T-helper 2 cell (primary cell): ENCODE measurements at places on chromosomes 11 and 22.

GRCh38 chr11:20452585-20452984 lies 65.1 kb downstream of the PRMT3 start:
- no peak for DNase-seq

GRCh38 chr22:20101638-20102037 lies 14.3 kb upstream of the RANBP1 start:
- DNase-seq: no peak

- no peak for DNase-seq
These were observed 15.0 kb upstream of the OR51M1 start for GRCh38 chr11:5368502-5369043.

GRCh38 chr11:28228196-28228895 lies 120.2 kb downstream of the METTL15 start:
- DNase-seq: no peak

DNA sequence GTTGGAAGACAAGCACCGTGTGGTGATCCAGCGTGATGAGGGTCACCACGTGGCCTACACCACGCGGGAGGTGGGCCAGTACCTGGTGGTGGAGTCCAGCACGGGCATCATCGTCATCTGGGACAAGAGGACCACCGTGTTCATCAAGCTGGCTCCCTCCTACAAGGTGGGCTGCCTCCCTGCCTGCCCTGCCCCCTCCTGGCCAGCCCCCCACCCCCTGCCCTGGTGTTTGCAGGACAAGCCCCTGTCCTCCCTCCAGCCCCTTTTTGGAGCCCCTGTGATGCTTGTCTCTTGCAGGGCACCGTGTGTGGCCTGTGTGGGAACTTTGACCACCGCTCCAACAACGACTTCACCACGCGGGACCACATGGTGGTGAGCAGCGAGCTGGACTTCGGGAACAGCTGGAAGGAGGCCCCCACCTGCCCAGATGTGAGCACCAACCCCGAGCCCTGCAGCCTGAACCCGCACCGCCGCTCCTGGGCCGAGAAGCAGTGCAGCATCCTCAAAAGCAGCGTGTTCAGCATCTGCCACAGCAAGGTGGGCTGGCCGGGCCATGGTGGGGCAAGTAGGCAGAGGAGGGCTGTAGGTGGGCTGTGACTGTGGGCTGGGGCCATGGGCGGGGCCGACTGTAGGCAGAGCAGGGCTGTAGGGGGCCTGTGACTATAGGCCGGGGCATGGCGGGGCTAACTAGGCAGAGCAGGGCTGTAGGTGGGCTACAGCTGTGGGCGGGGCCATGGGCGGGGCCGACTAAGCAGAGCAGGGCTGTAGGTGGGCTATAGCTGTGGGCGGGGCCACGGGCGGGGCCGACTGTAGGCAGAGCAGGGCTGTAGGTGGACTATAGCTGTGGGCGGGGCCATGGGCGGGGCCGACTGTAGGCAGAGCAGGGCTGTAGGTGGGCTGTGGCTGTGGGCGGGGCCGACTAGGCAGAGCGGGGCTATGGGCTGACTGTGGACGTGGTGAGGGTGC lies 13.6 kb downstream of the MUC2 start:
- no peak for DNase-seq

DNA sequence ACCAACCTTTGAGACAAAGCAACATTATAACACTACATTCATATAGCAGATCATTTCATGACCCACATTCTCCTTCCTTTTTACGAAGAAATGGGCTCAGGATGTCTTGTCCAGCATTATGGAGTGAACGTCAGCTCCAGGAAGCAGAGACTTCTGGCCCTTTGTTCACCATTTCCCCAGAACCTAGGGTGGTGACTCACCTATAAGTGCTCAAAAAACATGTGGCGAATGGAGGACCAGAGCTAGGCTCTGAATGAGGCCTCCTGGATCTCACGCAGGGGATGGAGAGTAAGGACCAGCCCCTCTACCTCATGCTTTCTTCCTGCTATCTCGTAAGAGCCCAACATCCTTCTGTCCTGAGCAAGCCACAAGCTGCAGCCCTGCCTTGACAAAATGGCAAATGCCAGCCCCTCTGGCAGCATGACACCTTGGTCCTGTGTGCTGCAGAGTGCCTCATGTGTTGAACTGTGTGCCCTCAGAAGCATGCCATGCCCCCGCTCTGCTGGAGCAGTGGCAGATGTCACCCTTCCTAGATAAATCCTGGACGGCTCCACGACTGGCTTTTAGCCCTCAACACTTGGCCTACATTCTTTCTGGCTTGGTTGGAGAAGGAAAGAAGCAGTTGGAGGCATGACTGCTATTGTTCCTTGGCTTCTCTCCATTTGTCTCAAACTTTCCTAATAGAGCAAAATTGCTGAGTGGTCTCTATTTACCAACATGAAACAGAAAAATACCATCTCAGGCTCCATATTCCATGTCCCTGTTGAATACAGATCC lies 6.5 kb upstream of the ST3GAL4 start:
- DNase-seq: no peak

GRCh38 chr11:64339286-64339685 lies 718 bp upstream of the CCDC88B start:
- DNase-seq: no peak

DNA sequence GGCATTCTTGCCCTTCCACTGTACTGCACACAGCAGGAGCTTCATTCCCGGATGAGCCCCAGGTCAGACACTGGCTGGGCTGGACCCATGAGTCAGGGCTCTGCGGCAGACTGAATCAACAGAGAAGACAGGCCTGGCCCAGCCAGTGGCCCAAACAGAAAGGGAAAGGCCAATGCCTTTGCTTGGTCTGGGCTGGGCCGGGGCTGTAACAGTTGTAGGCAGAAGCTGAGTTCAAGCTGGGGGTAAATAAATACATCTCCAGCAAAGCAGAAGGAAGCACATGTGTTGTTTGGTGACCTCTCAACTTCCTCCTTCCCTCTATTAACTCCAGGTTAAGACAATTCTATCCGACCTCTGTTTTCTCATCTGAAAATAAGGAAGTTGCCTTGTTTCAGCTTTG lies 1.8 kb upstream of the SMIM35 start:
- no peak for DNase-seq

DNA sequence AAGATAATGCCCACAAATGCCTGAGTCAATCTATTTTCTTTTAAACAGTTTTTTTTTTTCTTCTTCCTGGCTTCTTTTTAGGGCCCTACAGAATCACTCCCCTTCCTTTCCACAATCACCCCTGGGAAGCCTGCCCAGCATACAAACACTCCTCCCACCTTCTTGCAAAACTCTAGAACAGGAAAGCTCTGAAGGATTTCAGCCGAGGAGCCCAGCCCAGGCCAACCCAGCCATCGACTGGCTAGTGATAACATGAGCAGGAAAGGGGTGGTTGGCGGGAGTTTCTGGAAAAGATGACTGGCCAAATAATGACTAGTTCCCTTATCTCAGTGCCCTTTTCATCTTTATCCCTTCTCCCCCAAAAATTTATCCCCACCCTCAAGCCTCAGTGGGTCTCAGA lies 68.2 kb downstream of the USP35 start:
- DNase-seq: no peak

- DNase-seq: no peak
These were observed at the start of gene RAB38 for GRCh38 chr11:88174709-88175568. TSS of gene RAB38 (minus strand) at chr11:88175443. CDS start at chr11:88175384, 59 bp downstream.

DNA sequence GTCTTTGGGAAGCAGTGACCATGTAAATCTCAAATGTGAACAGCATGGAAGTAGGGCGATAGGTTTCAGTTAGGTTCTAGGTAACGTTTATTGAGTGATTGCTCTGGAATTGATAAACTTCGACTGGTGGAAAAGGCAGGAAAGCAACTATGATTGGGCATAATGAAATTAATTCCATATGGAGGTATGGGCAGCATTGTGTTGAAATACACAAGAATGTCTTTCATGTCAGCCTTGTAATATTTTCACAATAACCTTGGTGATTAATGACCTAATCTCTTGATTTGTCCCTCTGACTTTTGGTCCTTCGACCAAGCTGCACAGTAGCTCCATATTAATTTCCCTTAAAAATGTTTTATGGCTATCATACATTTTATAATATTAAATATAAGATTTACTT lies 2.8 kb downstream of the CEP57 start:
- DNase-seq: no peak

DNA sequence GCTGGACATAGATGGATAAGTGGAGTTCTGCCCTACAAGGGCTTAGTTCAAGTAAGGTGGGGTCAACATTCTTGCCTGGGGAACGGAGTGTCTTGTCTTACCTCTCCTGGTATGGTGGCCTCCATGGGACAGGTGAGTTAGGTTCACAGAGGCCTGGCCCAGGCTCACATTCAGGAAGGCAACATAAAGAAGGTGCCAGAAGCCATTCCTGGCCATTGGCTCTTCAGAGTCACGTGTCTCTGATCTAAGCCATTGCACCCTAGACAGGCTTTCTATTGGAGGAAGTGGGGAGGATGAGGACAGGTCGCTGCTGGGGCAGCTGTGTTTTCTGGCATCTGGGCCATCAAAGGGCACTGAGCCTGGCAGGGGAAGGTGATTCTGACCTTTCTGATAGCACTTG lies 14.8 kb downstream of the LMO2 start:
- DNase-seq: no peak

GRCh38 chr22:37237371-37238268 lies 6.4 kb downstream of the RAC2 start:
- DNase-seq: no peak

DNA sequence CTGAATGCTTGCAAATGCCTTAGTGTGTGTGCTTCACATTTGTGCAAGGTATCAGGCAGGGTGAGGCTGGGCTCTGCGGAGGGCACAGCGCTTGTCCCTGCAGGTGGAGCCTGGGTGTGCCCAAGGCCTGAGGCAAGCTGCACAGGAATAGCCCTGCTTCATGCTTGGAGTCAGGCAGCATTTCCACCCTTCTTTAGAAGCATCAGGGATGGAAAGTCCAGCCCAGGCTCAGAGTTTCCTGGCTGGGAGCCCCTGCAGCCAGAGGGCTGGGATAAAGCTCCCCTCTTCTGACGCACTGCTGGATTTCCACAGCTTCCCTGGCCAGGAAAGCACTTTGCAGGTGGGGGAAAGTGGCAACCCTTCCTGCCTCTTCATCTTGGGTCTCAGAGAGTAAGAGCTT lies 63.4 kb downstream of the GALNT18 start:
- no peak for DNase-seq

DNA sequence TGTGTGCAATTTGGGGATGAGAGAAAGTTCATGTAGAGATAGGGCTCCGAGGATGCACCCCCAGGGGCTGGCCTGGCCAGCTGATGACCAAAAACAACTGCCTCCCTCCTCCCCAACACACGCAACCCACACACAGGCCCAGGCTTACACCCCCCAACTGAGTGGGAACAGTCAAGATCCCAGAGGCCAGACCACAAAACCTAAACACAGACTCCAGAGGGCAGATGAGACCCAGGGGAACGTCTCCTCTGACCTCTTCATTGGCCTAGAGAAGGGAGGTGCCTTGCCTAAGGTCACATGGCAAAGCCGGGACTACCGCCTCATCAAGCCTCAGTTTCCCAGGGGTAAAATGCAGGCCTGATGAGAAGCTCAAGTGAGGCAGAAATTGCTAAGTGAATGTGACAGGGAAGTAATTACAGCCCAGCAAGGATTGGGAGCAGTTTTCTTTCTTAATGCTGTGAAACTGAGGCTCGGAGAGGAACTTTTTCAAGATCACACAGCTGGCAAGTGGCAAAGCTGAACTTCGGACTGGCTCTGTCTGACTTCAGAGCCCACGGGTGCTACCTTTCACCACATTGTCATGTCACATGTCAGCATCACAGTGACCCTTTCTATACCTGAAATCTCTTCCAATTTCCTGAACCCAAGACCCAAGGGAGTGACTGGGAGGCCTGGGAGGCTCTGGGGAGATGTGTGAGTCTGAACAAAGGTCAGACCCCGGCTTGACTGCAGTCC lies 69.9 kb upstream of the WNT11 start:
- no peak for DNase-seq

- DNase-seq: no peak
These were observed 15.5 kb downstream of the RELT start for GRCh38 chr11:73391665-73392064.

DNA sequence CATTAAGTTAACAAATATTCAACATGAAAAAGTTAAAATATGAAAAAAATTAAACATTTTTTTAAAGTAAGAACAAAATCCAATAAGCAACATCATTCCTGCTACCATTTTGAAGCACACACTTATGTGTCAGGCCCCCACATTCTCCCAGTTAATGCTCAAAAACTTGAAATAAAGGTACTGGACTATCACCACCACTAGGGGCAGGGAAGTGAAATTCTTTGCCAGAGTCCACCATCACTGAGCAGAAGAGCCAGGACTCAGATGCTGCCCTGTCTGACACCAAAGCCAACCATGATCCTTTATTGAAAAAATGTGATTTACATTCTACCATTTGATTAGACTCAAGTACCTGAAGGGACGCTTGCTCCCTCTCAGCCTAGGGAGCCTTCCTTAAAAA lies 39.1 kb downstream of the PITPNB start:
- no peak for DNase-seq

DNA sequence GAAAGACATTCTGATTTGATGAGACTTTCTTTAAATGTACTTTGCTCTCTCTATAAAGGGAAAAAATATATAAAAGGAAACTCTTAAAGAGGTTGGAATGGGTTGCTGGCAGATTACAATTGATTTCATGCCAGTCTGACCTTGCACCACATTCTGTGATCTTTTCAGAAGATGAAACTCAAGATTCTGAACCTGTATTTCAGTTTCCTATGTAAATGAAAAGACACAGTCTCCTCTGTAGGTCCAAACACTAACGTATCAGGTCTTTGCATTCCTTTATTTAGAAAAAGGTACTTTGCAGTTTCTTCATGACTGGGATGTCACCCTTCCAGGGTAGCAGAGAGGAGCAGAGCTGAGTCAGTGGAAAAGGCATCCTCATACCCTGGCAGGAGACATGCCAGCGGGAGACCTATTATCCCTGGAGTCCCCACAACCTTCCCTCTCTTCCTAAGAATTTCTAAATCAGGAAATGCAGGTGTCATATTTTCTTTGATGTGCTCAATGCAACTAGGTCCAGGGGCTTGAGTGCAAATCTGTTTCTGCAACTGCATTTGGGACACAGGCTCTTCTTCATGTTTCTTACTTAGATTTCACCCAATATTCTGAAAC lies 282.6 kb downstream of the CADM1 start:
- DNase-seq: peak; percentile 57

DNA sequence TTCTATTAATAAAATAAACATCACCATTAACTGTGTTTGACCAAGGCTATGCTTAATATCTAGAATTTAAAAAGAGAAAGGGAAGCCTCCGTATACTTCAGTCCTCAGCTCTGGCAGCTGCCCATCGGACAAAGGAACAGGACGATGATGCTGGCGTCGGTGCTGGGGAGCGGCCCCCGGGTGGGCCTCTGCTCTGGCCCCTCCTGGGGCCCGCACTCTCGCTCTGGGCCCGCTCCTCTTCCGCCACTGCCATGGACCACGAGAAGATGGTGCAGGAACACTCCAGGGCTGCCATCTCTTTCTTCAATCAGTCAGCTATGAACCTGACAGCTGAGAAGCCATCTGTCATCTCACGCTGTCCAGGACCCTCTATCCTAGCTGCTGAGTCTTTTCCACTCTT lies 25.3 kb downstream of the PDHX start:
- DNase-seq: no peak

DNA sequence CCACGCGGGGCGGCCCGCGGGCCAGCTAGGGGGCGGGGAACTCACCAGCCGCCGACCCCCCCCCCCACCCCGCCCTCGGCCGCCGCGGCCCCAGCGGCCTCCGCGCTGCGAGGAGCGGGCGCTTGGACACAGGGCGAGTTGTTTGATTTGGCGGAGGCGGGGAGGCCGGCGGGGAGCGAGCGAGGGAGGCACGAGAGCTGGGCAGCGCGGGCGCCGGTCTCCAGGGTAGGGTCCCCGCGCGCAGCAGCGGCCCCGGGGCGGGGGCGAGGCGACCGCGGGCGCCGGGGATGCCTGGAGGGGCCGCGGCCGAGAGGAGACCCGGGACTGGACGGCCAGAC lies 64.4 kb downstream of the NAV2 start:
- no peak for DNase-seq
